ENCODE measurements at places on chromosomes 6 and 20. TPM values are rescaled to one million over a fixed set of nuclear protein-coding genes. Genes with fewer than 3 reads are reported as not detected.
A peak's percentile ranks its signal among the peaks of the same experiment; 100 is the strongest.

Gene SERPINB1
- 31.2 TPM for total RNA-seq

Gene TFEB
- total RNA-seq = 6.2 TPM

Gene MLN
- total RNA-seq = 0.65 TPM

Gene ANKRD66
- total RNA-seq = 0.34 TPM

DNA sequence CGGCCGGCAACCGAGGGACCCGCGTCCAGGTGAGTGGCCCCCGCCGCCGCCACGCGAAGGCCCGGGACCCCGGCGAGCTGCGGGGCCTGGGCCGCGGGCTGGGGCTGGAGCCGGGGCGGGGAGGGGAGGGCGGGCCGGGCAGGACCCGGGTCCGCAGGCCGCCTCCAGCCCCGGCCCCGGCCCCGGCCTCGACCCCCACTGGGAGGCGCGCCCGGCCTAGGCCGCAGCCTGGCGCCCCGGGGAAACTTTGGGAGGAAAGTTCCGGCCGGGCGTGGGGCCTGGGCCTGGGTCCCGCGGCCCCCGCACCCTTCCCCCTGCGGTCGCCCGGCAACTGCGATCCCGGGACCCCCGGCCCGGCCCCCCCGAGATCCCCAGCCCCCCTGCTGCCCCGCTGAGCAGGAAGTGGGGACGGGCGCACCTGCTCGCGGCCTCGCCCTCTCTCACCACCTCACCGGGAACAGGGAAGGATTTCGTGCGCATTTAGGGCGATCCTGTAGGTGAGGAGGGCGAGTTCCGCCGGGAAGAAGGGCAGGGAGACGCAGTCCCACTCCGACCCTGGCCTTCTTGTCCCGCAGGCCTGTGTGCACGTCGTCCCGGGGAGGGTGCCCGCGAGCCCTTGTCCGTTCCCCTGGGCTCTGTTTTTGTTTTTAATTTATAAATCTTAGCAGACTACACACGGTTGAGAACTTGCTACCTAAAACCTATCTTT is 402 bp downstream of the OSBPL2 start:
- H3K4me1 ChIP-seq = peaks cover 18% of the 10 kb centered on the region
- no peaks in the 10 kb centered on the region for H3K36me3 ChIP-seq
- H3K27ac ChIP-seq = peak overlapping the region; percentile 89
- H3K4me3 ChIP-seq = peak overlapping the region; percentile 90
- no peaks in the 10 kb centered on the region for H3K27me3 ChIP-seq

- H3K27me3 ChIP-seq = peaks cover 3% of the 10 kb centered on the region
- DNase-seq = no peak
- no peak overlapping the region for H3K4me3 ChIP-seq
Observed at GRCh38 chr6:32604434-32604877, 14.8 kb upstream of the HLA-DRB1 start.

DNA sequence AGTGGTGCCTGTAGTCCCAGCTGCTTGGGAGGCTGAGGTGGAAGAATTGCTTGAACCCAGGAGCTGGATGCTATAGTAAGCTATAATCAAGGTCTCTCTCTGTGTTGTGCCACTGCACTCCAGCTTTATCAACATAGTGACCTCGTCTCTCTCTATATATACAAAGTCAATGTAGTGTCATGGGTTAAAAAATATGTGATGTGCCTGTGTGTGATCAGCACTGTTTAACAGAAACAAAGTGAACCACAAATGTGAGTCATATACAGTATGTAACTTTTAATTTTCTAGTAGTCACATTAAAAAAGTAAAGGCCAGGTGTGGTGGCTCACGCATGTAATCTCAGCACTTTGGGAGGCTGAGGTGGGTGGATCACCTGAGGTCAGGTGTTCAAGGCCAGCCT is 85.3 kb upstream of the RNF24 start:
- H3K27ac ChIP-seq = no peak overlapping the region
- no peak overlapping the region for H3K4me3 ChIP-seq
- DNase-seq = no peak
- H3K4me1 ChIP-seq = no peaks in the 10 kb centered on the region
- no peaks in the 10 kb centered on the region for H3K36me3 ChIP-seq

DNA sequence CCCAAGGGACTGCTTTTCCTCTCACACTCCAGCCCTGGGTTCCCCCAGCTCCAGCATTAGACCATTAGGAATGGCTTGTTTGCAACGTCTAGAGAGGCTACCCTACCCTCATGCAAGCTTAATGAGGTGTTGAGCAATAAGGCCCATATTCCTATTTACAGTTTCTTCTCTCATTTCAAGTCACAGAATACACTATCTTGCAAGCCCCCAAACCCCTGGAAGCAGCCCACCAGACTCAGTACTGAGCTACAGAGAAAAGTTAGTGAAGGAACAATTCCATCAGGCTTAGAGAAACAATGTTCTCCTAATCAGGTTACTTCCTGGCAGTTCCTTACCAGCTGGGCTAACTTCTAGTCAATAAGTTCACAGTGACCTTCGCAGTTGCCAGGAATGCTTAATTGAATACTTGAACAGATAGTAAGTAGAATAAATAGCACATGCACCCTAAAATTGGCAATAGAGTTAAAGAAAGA is 606.5 kb upstream of the NOX3 start:
- H3K36me3 ChIP-seq = no peaks in the 10 kb centered on the region
- no peak overlapping the region for H3K4me3 ChIP-seq
- H3K4me1 ChIP-seq = no peaks in the 10 kb centered on the region
- H3K27me3 ChIP-seq = no peaks in the 10 kb centered on the region
- H3K27ac ChIP-seq = no peak overlapping the region
- no peak for DNase-seq

DNA sequence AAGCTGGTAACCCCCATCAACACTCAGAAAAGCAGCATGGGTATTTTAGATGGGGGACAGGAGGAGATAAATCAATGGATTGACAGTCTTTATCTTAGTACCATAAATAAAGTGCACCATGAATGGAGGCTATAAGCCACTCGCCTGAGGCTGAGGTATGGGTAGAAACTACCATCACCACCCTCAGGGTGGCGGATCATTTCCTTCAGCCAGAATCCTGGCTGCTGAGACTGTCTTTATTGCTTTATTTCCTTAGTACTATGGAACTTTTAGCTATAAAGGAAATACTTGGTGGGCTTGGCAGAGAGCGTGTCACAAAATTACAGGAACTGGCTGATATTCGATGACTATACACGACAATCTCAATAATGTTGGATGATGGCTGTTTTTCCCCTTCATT is 52.2 kb downstream of the STK38 start:
- no peaks in the 10 kb centered on the region for H3K27me3 ChIP-seq
- H3K36me3 ChIP-seq = peaks cover 40% of the 10 kb centered on the region
- H3K4me1 ChIP-seq = peaks cover 5% of the 10 kb centered on the region
- DNase-seq = no peak

DNA sequence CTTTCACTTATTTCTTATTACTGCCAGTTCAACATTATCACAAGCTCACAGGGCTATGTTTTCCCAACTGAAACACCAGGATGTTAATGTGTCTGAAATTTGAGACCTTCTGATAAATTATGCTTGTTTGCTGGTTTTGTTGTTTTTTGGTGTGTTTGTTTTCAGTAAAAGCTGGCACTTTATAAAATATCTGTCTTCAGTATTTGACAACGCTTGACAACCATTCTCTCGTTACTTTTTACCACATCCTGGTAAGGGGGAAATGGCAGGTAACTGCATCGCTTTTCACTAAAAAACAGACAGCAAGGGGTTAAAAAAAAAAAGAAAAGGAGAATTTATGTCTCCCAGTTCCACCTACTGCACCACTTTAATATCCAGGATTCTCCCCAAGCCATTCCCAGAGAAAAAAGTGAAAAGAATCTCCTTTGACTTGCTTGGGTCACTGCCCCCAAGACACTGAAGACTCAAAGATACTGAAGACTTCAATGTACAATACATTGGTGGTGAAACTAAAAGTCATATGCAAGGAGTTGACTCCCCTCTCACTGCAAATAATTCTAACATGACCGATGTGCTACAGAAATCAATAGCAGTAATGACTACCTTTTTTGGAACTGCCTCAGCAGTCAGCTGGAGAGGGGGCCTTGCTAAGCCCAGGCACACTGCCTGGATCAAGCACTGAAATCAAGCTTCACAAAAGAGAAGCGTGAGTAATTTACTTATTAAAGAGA is 88.9 kb downstream of the HIVEP2 start:
- peaks cover 37% of the 10 kb centered on the region for H3K4me1 ChIP-seq
- H3K36me3 ChIP-seq = peaks cover 3% of the 10 kb centered on the region
- DNase-seq = no peak
- no peak overlapping the region for H3K4me3 ChIP-seq

DNA sequence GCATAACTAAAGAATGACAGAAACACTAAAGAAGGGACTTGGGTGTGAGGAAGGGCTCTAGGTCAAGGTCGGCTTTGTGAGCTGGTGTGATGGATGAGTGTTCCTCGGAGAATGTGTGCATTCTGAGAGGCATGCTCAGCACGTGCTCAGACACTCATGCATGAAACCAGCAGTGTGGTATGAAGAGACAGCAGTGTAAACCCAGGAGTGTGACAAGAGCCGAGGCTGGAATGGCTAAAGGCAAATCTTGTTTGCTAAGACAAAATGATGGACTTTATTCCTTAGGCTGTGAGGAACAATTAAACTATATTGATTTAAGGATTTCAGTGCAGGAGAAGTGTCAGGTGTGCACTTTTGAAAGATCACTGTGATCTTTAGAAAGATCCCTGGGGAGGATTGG is 107.4 kb upstream of the MAP7 start:
- no peak overlapping the region for H3K27ac ChIP-seq
- H3K27me3 ChIP-seq = no peaks in the 10 kb centered on the region
- peaks cover 4% of the 10 kb centered on the region for H3K36me3 ChIP-seq
- no peak overlapping the region for H3K4me3 ChIP-seq
- H3K4me1 ChIP-seq = no peaks in the 10 kb centered on the region

DNA sequence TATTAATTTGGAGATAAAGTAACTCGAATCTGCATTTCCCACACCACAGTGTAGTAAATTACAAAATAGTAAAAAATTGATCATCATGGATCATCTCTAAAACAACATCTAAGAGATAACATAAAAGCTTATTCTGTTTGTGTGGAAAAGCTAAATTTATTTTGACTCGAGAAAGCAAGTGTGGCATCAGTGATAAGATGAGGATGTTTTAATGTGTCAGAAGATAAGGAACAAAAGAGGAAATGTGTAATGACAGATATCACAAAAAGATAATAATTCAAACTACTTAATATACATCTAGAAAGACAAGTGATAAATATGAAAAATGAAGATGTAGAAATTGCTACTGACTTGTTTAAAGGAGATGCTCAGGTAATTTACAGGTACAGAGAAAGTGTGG is 74.1 kb downstream of the DNAH8 start:
- no peak overlapping the region for H3K27ac ChIP-seq
- no peak overlapping the region for H3K4me3 ChIP-seq
- H3K27me3 ChIP-seq = peaks cover 3% of the 10 kb centered on the region
- no peaks in the 10 kb centered on the region for H3K4me1 ChIP-seq
- no peak for DNase-seq

- H3K27me3 ChIP-seq = no peaks in the 10 kb centered on the region
- no peak overlapping the region for H3K4me3 ChIP-seq
- peaks cover 17% of the 10 kb centered on the region for H3K4me1 ChIP-seq
- no peak for DNase-seq
- H3K27ac ChIP-seq = no peak overlapping the region
Observed at GRCh38 chr6:139738801-139739455, 364.5 kb upstream of the CITED2 start.

DNA sequence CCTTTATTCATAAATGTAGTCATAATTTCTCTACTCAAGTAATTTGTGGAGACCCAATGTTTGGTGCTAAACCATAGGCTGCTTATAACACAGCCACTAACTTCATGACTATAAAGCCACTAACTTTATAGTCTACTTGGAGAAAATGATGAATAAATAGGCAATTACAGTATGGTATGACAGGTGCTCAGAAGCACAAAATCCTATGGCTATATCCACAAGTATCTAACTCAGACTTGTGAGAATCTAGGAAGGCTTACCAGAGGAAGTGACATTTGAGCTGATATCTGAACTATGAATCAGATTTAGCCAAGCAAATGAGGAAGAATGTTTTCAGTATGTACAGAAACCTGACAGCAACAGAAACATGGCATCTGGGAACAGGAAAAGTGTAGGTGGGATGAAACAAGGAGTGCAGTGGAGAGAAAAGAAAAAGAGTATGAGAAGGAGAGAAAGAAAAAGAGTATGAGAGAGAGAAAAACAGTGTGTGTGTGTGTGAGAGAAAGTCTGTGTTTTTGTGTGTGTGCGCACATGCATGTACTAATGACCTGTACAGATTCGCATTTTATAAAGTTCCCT is 59.9 kb downstream of the REV3L start:
- H3K27me3 ChIP-seq = no peaks in the 10 kb centered on the region
- no peak overlapping the region for H3K4me3 ChIP-seq
- H3K27ac ChIP-seq = peak overlapping the region; percentile 4
- peaks cover 25% of the 10 kb centered on the region for H3K4me1 ChIP-seq

DNA sequence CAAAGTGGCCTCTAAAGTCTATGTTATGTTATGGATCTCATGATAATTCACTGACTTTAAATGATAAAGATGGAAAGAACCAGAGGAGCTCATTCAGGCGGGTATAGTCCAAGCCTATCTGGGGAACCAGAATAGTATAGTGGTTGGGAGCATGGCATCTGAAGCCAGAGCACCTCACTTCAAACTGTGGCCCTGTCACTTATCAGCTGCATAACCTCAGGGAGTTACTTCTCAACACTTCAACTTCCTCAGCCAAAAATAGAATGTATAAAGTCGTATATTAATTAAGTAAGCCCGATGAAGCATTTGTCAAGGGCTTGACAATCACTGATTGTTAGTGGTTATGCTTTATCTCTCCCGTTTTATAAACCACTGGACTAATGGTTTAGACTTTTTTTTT is 112.7 kb downstream of the RTN4IP1 start:
- no peaks in the 10 kb centered on the region for H3K36me3 ChIP-seq
- H3K27ac ChIP-seq = peak overlapping the region; percentile 34
- peaks cover 38% of the 10 kb centered on the region for H3K27me3 ChIP-seq
- H3K4me1 ChIP-seq = no peaks in the 10 kb centered on the region
- no peak overlapping the region for H3K4me3 ChIP-seq
- DNase-seq = no peak

DNA sequence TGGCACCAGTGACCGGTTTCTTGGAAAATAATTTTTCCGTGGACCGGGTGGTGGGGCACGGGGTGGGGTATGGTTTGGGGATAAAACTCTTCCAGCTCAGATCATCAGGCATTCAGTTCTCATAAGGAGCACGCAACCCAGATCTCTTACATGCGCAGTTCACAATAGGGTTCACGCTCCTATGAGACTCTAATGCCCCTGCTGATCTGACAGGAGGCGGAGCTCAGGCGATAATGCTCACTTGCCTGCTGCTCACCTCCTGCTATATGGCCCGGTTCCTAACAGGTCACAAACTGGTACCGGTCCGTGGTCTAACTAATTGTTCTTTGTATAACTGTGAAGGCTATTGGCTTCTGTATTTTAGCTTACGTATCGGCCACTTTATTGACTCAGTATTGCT is 51.7 kb downstream of the VSTM2L start:
- H3K27ac ChIP-seq = no peak overlapping the region
- no peak overlapping the region for H3K4me3 ChIP-seq
- peaks cover 20% of the 10 kb centered on the region for H3K4me1 ChIP-seq
- no peaks in the 10 kb centered on the region for H3K36me3 ChIP-seq

DNA sequence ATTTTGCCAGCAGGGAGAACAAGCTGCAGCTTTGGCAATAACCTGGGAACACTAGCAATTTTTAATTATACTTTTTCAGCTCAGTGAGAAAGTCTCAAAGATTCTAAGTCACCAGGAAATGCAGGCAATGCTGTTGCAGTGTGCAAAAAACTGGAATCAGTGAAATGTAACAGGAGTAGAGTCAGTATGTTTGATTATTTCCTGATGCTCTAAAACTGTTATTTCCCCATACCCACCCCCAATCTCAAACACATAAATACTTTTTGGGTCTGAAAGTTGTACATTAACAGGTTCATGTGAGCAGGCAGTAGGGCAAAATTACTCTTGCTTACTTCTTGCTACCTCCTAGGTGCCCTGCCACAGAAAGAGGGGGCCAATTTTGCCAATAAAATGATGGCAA is 65.4 kb upstream of the BEND6 start:
- H3K27me3 ChIP-seq = no peaks in the 10 kb centered on the region
- DNase-seq = no peak
- H3K27ac ChIP-seq = no peak overlapping the region
- H3K4me3 ChIP-seq = no peak overlapping the region
- H3K36me3 ChIP-seq = no peaks in the 10 kb centered on the region
- no peaks in the 10 kb centered on the region for H3K4me1 ChIP-seq

All from type B pancreatic cell (in vitro differentiated cells).